ENCODE measurements at places on chromosomes 3 and 15.

DNA sequence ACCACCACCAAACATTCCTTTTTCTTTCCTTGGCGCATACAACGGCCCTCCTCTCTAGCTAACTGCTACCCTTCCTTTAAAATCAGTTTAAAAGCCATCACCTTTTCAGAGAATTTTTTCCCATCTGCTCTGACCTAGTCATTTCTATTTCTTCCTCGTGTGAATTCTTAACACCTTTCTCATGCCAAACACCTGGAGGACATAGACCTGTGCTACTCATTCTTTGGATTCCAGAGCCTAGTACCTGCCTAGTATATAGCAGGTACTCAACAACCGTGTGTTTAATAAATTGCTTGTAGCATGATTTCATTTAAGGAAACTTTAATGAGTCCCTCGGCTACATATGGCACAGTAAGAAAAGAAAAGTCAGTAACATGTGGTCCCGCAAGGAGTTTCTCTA is 2.0 kb upstream of the TPM1 start:
- no peak for DNase-seq

DNA sequence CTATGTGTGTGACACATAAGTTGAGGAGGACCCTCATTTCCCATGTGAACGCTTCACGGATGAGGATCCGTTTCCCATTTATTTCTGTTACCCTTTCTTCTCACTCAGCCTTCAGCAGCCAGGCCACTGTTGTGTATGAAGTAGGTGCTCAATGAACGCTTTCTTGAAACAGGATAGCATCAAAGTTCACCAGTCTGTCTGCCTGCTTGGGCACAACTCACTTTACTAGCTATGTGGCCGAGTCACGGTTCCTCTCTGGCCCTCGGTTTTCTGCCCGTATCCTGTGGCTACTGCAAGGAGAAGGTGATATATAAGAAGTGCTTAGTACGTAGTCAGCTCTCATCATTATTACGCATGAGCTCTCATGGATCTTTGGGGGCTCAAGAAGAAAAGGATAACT is 22.4 kb downstream of the ACSBG1 start:
- DNase-seq = no peak

GRCh38 chr3:49024449-49024848 is 2.5 kb downstream of the NDUFAF3 start:
- DNase-seq = no peak

DNA sequence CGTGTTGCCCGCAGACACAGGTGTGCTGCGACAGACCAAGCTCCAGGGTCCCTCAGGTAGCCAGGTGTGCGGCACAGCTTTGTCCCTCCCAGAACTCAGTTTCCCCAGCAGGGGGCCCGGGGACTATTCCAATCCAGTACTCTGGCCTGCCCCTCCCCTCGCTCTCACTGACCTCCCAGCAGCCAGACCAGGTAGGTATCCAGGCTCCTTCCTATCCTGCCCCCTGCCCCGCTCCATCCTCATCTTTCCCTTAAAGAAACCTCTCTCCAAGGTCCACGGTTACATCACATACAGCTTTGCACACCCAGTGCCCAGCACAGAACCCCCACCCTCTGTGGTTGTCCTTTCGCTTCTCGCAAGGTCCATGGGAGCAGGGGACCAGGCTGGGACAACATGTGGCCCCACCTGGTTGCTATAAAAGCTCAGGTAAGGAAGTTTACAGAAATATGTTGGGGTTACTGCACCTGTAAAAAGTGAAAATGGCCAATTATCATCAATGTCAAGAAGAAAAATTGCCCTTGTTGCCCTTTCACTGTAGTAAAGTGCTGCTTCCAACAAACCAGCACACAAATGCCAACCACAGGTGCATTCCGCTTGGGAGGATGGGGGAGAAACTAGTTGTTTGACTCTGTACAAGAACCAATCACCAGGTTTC is 7.3 kb upstream of the CYP11A1 start:
- no peak for DNase-seq

DNA sequence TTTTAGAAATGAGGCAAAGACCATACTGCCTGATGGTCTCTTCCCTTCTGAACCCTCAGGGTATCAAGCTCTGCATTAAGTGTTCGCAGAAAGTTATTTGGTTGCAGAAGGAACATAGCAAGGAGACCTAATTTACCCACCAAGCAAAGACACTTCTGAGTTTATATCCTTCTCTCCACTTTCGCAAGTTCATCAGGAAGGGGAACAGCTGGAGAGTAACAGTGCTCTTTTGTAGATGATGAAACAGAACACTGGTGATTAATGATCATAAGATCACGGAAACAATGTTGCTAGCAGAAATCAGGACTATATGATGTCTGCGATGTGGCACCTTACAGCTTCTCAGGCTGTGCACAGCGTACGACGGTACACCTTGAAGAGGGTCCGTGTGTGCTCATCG is 62.1 kb downstream of the NCEH1 start:
- DNase-seq = no peak

GRCh38 chr3:123547881-123548519 is 36.9 kb downstream of the HACD2 start:
- no peak for DNase-seq

- DNase-seq = no peak
Observed at GRCh38 chr3:12470111-12470510, 14.2 kb upstream of the TSEN2 start.

DNA sequence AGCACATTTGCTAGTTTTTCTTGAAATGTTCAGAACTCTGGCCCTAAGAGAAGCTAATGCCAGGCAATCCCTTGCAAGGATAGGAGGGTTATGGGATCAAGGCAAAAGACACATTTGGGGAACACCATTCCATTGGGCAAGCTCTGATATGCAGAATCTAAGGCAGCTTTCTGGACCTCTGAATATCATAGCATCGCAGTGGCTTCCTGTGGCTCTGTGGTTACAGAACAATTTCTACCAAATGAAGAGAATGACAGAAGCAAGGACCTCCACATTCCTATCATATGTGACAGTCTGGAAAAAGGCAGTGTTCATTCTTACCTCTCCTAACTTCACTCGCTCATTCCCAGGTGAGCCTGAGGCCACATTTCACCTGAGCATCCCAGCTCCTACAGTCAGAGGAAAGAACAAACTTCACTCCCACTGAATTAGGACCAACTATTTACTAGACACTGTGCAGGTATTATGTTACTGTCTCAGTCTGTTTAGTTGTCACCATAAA is 836.1 kb upstream of the CFAP20DC start:
- DNase-seq = no peak

DNA sequence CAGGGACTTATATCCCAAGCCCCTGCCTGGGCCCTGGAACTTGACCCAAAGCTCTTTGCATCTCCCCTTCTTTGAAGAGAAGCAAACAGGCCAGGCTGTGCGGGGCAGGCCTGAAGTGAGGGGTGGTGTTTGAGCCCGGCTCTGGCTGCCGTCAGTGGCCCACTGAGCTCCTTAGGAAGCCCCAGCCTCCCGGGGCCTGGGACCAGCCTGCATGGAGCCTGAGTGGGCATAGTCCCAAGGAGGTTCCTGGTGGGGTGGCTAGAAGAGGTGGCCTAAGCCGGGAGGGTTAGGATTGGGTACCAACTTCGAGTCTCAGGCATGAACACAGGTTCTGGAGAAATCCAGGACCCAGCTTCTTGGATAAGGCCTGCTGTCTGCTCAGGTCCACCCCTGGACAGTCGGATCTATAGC is 6.4 kb downstream of the TMIE start:
- no peak for DNase-seq

DNA sequence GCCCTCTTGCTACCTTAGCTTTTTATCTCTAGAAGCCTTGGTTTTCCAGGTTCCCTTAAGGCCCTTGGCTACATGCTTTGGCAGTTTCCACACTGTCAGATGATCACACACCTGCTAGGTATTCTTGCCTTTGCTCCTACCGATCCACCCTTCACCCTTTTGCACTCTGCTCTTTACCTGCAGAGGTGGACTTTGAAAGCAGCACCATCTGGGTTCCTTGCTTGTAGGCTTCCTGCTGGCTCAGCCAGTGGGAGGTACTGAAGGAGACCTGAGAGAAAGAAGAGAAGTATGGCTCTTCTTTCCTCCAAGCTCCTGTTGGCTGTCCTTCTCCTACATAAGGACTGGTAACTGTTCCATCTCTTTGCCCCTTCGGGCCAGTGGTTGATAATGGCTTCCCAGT is 7.3 kb upstream of the ZNF592 start:
- DNase-seq = no peak

- no peak for DNase-seq
Observed at GRCh38 chr3:147119346-147119745, 287.0 kb downstream of the ZIC4 start.

DNA sequence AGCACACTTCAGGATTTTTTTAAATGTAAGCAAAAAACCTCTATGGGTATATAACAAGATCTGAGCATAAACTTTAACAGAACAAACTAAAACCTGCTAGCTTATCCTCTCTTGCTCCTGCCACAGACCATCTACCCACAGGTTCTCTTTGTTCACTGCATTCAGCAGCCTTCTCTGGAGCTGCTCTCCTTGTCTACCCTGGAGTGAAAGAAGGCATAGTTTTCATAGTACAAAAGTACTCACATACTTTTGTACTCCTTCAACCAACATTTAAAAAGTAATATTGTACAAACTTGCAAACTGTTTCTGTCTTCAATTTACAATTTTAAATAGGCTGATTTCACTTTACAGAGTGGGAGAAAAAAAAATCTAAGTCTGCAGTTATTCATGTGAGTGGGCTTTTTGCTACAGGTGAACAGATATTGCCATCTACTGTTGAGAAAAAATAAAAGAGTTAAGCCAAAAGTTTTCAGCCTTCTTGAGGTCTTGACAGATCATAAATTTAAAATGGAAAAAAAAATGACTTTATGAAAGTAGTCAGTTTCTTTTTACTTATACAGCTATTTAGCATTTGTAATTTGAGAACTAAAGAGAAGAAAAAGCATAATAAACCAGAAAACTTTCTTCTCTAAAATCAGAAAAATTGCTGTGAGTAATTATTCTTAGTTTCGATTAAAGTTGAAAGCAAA is 20.4 kb downstream of the TERC start:
- no peak for DNase-seq

DNA sequence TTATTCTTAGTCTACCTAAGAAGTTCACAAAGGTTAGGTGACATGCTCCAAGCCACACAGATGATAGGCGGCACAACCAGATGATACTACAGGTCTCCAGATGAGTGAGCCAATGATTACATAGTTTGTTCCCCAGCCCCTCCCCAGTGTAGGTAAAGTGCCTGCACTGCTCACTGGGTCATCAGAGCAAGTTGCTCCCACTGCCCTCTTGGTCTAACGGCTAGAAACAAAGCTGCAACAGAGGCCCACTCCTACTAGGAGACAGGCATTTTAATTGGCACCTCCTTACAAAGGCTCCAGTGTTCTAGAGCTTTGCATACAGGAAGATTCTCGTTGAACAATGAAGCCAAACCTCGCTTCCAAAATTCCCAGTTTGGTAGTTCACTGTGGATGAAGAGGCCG is 47.3 kb downstream of the TMEM44 start:
- no peak for DNase-seq

- DNase-seq = no peak
Observed at GRCh38 chr15:63028442-63029110, 14.0 kb upstream of the TPM1 start.

DNA sequence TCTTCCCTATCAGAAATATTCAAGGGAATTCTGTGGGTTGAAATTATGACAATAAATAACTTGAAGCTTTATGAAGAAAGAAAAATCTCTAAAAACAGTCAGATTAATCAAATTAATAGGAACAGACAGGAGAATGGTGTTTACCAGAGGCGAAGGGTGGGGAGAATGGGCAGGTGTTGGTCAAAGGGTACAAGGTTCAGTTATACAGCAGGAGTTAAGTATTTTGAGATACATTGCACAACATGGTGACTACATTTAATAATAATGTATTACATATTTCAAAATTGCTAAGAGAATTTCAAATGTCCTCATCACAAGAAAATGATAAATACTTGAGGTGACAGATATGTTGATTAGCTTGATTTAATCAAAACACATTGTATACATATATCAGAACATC is 18.6 kb downstream of the SPCS1 start:
- no peak for DNase-seq

DNA sequence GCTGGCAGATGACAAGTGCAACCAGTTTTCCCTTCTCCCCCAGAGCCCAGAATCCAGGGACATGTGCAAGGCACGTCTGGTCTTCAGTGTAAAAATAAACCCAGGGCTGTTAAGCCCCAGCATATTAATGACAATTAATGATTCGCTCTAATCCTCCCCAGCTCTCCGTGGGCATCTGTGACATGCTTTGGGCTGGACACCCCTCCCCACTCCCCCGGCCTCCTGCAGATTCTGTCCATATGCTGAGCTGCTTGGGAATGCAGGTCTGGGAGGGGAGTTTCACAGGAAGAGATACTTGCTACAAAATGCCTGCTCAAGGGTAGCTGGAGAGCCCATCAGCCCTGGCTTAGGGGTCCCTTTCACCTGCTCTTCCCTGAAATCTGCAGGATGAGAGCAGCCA is 43.0 kb upstream of the NTRK3 start:
- no peak for DNase-seq

DNA sequence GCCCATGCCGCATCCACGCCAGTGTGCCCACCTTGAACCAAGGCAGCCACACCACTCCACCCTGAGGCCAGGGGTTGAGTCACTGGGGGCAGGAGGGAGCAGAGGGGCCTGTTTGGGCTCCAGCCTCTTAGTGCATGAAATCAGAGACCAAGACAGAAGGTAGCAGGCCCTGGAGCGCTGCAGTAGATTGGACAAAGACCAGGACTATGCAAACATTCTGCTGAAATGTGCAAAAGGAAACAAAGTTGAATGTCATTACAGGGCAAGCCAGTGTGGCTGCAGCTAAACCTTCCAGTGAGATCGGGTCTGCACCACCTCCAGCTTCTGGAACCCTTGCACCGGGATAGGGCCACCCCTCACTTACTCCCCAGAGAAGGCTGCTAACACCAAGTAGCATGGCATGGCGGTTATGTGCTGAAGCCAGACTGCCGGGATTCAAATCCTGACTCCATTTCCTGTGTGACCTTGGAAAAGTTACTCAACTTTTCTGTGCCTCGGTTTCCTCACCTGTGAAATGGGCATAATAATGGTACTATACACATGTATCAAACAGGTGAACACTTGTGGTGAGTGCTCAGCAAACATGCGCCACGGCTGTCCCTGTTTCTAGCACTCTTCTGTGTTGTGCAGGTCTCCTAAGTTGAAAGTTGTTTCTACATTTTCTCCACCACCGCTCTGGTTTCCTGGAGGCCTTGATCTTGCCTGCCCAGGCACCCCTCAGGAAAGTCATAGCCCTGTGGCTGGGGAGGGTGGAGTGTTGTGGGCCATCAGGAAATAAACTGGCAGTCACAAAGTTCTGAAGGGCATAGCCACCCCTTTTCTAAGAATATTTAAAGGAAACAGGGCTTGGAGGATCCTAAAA is 25.0 kb upstream of the GP9 start:
- no peak for DNase-seq
